Right cardiac atrium (tissue), 5 donors: ENCODE measurements at places on chromosomes 1 and 21. TPM values are rescaled to one million over a fixed set of nuclear protein-coding genes. Genes with fewer than 3 reads are reported as not detected.

- DNase-seq: no peak
These were observed 1.8 kb upstream of the ERG start for GRCh38 chr21:38500073-38500472.

DNA sequence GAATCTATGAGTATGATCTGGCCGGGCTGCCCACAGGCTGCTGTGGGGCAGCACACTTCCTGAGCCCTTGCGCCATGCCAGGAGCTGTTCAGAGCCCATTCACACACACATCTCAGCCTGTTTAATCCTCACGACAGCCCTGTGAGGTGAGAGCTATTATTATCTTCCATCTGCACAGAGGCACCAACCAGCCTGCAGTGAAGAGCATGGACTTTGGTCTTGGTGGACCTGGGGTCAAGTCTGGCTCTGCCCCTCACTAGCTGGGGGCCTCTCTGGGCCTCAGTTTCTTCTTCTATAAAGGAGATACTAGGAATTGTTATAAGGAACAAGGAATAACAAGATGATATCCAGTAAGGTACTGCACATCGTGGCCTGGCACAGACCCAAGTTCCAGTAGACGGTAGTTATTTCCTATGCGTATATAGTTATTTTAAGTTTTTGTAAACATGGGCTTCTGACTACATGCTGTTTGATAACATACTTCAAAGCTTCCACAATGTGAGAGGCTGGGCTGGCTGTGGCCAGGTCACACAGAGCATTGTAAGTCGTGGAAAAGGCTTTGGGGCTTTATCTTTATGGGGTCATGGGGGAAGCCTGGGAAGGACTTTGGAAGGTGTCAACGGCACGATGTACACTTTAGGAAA lies 3.4 kb upstream of the PADI2 start:
- no peak for DNase-seq

Gene MYCBP
- 5.3 TPM for total RNA-seq

Gene GJB3
- total RNA-seq: not detected

Gene KCNJ15
- 0.31 TPM for total RNA-seq

- no peak for DNase-seq
These were observed 29.7 kb downstream of the SSBP3 start for GRCh38 chr1:54376430-54377039.

Gene PDE9A
- total RNA-seq: 1.5 TPM

DNA sequence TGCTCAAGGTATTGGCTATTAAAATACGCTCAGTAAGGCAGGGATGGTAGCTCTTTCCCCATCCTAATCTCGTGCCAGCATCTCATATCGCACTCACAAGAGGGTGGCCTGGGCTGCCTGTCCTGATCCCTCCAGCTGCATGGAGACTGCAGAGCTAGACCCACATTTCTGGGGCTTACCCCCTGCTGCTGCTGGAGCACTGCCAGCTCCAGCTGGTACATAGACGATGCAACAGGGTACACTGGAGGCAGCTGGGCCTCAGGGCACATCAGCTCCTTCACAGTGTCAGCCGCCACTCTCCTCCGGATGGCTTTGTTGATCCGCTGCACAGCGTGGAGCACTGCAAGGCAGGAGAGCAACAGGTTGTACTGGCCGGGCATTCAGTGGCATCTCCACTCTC lies 16.0 kb downstream of the IQGAP3 start:
- no peak for DNase-seq

DNA sequence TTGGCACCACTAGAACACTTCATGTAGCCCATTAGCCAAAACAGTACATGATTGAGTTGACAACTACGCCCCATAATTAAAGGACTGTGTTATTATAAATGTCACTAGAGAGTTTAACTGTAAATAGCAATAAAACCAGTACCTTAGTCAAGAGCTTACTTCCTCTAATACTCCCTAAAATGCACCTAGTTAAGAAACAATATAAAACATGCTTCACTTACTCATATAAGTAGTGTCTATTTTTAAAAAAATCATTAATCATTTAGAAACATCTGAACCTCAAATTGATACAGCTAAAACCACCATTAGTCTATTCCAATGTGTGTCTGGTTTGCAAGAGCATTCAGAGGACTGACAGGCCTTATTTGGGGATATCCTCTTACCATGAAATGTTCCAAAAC lies 25.3 kb downstream of the PTP4A2 start:
- DNase-seq: no peak

DNA sequence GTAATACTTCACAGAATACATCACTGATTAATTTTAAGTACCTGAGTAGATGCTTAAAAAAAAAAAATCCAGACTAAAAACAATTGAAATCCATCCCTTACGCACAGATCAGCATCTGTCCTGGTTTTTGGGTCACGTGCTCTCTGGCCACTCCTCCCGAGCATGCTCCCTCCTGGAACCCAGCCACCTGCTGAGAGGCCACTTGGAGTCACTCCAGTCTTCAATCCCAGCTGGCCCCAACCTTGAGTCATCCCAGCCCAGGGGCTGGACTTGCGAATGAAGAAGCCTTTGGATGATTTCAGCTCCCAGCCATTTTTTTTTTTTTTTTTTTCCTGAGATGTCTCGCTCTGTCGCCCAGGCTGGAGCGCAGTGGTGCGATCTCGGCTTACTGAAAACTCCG lies 8.9 kb downstream of the MAP1LC3C start:
- DNase-seq: peak; percentile 59

GRCh38 chr1:180256341-180257027 lies 26.4 kb downstream of the LHX4 start:
- DNase-seq: no peak

DNA sequence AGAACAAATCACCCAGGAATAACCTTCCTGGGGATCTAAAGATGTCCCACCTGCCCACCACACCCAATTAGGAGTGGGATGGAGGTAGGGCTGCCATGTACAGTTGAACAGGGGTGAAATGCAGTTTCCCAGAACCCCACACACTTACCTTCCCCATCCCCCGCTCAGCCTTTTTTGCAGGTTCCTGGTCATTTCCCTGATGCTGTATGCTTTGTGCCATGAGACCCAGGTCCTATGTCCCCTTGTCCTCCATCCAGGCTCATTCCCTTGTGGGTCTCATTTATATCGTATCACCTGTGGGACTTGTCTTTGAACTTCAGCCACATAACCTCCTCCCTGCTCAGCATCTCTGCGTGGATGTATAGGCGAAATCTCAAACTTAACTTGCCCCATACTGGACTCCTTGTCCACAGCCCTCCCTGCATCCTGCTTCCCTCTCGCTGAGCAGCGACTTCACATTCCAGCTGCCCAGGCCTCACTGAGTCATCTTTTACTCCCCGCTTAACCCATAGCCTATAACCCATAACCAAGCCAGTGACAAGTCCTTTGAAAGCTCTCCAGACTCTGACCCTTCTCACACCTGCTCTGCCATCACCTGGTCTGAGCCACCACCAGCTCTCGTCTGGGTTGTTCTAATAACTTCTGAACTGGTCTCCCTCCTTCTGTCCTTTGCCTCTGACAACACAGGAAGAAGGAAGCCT lies 4.7 kb downstream of the LDLRAD2 start:
- DNase-seq: no peak

- DNase-seq: no peak
These were observed 37.3 kb upstream of the ACTL8 start for GRCh38 chr1:17717594-17718535.

GRCh38 chr1:196454792-196455191 lies 153.4 kb downstream of the KCNT2 start:
- DNase-seq: no peak

DNA sequence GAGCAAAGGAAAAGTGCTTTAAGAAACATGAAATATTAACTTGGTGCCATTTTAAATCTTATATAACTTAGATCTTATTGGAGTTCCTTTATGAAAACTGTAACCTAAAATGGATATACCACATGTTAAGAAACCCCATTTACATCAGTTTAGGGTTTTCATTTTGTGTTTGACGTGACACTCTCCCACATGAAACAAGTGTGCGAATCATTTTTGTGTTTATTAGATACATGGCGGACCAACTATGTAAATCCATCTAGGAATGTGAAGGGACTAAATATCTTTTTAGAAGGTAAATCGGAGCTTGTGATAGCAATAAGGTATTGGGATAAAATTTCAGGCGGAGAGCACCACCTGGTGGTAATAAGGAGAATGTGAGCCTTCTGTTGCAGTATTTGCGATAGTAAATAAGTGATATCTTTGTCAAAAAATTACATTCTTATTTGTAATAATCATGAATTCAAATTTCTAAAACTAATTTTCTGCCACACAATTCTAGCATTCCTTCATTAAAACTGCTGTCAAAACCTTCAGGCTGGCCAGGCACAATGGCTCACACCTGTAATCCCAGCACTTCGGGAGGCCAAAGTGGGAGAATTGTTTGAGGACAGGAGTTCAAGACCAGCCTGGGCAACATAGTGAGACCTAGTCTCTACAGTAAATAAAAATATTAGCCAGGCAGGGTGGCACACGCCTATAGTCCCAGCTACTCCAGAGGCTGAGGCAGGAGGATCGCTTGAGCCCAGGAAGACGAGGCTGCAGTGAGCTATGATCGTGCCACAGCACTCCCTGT lies 31.3 kb downstream of the SMAP2 start:
- DNase-seq: no peak

Gene PAQR6
- total RNA-seq: 0.84 TPM

DNA sequence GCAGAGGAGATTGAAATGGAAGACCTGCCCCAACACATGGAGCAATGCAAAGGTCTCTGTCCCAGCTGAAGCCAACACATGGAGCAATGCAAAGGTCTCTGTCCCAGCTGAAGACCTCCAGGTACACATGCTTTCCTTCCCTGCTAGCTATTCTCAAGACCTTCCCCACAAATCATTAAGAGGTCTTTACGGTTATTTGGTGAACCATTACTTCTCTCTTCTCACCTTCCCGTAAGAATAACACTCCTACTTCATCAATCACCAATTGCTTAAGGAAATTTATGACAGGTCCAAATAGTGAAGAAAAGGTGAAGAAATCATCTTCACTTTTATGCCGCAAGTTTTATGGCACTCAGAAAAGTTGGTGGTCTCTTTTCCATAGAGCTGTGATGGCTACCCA lies 138.8 kb downstream of the NTPCR start:
- DNase-seq: no peak

- no peak for DNase-seq
These were observed 1.7 kb upstream of the BMP8A start for GRCh38 chr1:39489567-39490239.

DNA sequence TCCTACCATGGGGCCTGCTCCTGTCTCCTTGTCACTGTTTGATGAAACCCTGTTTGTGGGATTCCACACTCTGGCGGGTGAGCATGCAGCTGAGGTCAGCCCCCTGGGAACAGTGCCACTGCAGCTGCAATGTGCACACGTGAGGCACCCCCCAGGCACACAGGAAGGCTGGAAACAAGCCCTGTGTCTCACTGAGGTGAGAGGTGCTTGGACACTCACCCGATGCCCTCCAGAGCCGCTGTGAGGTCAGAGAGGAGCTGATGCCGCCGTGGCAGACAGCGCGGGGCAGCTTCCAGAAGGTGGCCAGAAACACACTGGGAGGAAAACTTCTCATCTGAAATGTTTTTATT lies 49.7 kb downstream of the SLX9 start:
- DNase-seq: peak; percentile 41

GRCh38 chr1:14514739-14515138 lies 83.7 kb upstream of the KAZN start:
- no peak for DNase-seq

DNA sequence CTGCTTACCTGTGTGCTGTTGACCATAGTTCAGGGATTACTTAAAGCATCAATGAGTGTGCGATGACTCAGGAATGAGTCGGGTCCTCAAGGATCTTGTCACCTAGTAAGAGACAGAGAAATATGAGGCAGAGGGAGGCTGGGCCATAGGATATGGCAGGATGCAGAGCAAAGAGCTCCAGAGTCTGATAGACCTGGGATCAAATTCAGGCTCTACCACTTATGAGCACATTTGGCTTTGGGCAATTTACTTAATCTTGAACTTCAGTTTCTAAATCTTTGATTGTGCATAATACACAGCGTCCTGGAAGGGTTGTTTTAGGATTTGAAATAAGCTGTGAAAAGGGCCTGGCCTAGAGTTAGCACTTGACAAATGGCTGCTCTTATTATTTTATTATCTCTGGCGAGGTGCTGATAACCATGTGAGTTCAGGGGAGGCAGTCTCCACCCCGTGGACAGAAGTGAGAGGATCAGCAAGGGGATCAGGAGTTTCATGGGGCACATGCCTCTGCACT lies 94.5 kb downstream of the ROR1 start:
- no peak for DNase-seq

DNA sequence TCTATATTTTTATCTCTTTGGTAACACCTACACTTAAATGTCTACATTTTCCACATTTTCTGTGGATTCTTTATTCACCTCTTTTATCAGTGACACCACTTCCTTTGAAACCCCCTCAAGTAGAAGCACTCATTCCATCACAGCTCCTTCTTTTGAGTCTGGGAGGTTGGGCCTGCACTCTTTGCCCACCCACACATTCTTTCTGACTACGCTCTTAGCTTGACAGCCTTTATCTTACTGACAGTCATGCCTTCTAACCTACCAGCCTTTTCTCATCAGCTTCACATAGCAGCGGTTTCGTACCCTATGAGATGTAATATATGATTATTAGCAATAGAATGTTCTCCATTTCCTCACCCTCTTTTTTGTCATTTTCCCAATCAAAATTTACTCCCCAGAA lies 151.9 kb downstream of the TNFSF18 start:
- DNase-seq: no peak

Gene TSACC
- total RNA-seq: not detected

Gene CFAP74
- not detected for total RNA-seq

Gene OR2M2
- total RNA-seq: not detected

DNA sequence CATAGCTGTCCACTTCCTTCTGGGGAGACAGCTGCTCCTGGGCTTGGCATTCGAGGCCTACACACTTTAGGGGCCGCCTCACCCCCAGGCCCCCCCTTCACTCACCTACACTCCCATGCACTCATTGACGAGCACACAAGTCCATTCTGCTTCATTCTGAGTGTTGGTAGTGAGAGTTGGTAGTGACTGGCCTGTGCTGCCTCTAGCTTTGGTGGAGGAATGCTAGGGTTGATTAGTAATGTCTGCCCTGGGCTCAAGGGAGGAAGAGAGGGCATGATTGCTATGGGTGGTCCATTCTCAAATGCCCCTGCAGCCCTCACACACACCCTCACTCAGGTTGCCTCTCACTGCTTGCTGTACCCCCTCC lies 30.4 kb downstream of the TRIM11 start:
- no peak for DNase-seq

- DNase-seq: no peak
These were observed 161.6 kb downstream of the CHRM3 start for GRCh38 chr1:239547987-239548386.

- no peak for DNase-seq
These were observed 33.6 kb downstream of the USP25 start for GRCh38 chr21:15763359-15763758.

Gene MRPL55
- total RNA-seq: 51.6 TPM

Gene C4BPA
- total RNA-seq: not detected

DNA sequence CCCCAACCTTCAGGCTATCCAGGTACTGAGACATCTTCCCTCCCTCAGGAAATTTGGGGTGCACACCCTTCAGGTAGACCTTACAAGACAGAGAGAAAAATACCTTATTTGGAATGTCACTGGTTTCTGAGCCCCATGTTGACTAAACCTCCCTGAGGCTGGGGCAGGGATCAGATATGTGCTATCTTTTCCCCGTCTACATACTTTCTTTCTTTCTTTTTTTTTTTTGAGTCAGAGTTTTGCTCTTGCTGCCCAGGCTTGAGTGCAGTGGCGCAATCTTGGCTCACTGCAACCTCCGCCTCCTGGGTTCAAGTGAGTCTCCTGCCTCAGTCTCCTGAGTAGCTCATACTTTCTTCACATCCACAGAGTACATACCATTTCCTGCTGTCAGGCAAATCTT lies 1.6 kb downstream of the CYB5R1 start:
- DNase-seq: no peak

- DNase-seq: no peak
These were observed 19.7 kb downstream of the PPFIA4 start for GRCh38 chr1:203045821-203046594.
